ENCODE measurements at places on chromosomes 11 and 22.

- DNase-seq: no peak
Measured at GRCh38 chr11:75771646-75772410, 3.2 kb downstream of the DGAT2 start.

DNA sequence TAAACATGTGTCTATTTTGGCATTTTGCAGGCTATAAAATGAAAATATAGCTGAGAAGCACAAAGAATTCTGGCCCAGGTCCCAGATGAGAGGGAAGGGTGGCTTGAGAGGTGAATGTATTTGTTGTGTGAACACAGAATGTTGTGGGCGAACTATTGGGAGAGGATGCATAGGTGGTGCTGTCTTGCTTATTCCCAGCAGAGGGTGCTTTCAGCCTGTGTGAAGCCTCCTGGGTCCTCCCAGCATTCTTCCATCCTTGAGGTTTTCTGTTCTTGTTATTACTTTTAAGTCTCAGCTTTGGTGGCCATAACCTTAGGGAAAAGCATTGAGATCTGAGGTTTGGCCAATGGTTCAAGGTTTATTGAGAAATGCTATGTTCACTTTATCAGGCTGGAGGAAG is 108.7 kb upstream of the SNX19 start:
- no peak for DNase-seq

GRCh38 chr22:44338177-44338810 is 25.5 kb upstream of the SHISAL1 start:
- no peak for DNase-seq

DNA sequence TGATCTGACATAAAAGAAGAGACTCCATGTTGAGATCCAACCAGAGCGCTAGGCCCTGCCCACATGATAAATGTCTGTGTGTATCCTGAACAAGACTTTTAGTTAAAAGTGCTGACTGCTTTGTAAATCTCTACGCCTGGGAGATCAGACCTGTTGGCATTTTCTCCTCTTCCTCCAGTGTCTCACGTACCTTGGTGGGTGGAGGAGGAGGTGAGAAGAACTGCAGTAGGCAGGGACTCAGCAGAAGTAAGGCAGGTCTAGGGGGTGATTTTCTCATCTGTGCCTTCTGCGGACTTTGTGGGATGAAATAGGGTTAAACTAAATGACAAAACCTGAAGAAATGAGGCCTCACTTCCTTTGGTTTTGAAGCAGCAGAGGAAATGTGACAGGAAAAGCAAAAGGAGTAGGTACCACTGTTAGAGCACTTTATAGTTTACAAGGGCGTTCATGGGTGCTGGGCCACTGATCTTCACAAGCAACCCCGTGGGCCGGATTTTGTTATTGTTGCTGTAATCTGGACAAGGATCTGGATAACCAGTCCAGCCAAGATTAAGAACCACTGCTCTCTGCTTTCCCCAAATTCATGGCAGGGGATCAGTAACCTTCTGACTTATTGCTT is 36.7 kb upstream of the PLET1 start:
- no peak for DNase-seq

DNA sequence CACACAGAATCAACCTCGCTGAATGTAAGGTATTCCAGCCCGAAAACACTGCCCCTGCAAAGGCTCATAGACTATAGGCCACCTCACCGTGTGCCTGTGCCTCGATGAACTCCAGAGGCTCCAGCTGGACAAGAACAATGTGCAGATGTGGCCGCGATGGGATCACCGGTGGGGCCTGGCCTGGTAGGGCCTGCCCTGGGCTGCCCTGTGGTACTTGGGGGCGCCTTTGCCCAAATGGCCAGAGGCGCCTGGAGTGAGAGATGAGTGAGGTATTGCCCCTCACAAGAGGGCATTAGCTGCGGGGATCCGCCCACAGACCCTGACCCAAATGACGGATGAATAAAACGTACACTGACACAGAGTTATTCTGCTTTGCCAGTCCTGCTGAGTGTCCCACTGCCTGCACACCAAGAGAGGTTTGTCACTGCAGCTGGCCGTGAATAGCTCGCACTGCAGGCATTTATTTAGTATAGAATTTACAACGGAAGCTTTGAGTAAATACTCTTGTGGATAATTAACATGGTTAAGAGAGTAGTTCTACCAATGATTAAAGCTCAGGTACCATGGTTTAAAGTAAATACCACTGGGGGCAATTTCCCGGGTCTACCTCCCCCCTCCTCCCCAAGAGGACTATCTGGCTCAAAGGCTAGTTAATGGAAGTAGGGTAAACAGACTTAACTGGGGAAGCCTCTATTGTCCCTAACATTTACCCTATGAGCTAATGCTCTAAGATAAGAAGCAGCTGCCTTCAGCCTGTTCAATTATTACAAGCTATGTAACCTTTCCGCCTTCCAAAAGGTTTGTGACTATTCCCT is 101.1 kb upstream of the IGLL5 start:
- no peak for DNase-seq

GRCh38 chr11:12505183-12505582 is 127.8 kb downstream of the PARVA start:
- DNase-seq: no peak

GRCh38 chr11:115660030-115660805 is 156.0 kb upstream of the CADM1 start:
- no peak for DNase-seq

GRCh38 chr11:80083531-80083951 is 642.7 kb upstream of the TENM4 start:
- DNase-seq: no peak

GRCh38 chr11:33606762-33607161 is 93.9 kb downstream of the C11orf91 start:
- DNase-seq: no peak

DNA sequence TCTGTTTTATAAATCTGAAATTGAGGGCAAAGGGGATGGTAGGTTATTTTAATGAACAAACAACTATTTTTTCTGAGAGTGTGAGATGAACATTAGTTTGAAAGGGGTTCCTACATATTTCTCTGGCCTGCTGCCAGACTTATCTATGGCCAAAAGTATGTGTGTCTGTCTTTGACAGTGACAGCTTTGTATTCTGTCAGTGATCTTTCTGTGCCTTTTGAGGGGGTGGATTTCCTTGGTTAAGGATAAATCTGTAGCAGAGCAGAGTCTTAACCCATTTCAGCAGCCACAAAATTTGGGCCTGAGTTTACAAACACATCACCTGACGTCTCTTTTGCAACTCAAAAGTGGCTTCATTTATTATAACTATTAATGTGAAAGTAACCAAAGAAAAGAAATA is 30.9 kb downstream of the ZFTA start:
- DNase-seq: no peak

DNA sequence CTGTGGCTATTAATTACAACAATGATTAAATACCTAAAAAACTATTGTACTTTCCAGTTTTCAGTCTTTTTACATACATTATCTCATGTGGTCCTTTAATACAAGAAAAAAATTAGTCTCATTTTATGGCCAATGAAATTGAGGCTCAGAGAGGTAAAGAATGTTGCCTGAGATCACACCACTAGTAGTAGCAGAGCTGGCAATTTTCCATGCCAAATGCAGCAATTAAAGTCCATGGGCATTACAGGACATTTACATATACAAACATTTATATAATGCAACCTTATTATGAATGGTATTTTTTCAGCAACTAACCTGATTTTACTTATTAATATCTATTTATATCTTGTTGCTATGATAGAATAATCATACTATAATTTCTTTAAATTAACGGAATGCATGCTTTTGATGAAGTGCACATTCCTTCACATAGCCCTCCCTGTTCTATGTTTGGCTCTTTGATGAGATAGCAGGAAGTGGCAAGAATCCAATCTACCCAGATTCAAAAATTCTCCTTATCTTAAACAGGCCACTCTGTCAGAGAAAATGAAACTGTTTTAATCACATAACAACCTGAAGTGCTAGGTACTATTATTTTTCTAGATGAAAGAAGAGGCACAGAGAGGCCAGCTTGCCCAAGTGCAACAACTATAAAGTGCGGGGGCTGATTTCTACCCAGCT is 120.9 kb upstream of the LDLRAD3 start:
- DNase-seq: no peak

DNA sequence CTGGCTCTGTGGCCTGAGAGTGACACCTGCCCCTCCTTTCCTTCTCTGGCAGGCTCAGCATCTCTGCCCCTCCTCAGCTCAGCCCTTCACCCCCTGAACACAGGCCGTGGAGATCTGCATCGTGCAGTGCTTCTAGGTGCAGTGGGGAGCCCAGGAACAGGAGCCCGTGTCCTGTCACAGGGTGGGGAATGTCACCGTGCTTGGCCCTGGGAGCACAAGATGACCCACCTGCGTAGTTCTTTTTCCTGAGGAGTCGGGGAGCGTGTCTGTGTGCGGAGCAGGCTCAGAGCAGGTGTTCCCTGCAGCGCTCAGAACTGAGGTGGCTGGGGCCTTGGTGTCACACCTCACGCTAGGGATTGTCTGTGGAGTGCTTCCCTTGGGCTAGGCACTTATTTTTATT is 10.6 kb downstream of the TBC1D22A start:
- no peak for DNase-seq

DNA sequence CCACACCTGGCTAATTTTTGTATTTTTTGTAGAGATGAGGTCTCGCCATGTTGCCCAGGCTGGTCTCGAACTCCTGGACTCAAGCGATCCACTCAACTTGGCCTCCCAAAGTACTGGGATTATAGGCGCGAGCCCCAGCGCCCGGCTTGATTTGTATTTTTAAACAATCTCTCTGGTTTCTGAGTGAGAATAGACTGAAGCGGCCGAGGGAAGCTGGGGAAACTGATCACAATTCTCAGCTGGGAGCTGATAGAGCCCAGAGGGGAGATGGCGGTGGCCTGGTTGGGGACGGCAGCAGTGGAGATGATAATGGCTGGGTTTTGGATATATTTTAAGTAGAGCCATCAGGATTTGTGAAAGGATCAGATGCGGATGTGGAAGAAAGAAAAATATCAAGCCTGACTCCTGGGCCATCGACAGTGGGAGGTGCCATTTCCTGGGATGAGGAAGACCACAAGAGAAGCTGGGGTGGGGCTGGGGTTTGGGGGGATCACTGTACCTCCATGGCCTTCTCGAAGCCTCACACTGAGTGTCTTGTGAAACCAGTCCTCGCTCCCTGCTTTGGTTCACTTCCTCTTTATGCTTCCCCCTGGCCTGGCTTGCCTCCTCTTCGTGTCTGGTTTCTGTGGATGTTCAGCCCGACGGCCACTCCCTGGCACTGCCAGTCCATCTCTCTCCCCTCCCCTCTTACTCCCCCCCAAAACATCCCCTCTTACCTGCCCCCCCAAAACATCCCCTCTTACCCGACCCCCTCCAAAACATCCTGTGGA is 51.9 kb downstream of the IGLL1 start:
- DNase-seq: no peak

DNA sequence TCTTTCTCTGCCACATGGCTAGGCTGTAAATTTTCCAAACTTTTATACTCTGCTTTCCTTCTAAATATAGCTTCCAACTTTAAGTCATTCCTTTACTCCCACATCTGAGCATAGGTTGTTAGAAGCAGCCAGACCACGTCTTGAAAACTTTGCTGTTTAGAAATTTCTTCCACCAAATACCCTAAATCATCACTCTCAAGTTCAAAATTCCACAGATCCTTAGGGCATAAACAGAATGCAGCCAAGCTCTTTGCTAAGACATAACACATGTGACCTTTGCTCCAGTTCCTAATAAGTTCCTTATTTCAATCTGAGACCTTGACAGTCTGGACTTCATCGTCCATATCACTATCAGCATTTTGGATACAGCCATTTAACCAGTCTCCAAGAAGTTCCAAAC is 749.9 kb downstream of the METTL15 start:
- no peak for DNase-seq

DNA sequence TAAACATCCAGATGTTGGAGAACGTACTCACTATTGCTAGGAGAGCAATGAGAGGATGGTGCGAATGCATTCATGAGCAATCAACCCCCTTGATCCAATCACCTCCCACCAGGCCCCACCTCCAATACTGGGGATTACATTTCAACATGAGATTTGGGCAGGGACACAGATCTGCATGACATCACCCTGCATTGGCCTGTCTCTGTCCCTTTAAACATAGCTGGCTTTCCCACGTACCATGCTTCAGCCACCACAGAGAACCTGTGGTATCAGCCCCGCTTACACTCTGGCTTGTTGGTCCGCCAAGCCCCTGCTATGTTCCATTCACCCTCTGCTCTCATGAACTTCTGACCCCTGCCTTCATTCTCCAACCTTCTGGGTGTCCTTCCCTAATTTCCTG is 157.5 kb upstream of the E2F8 start:
- no peak for DNase-seq

- no peak for DNase-seq
Measured at GRCh38 chr11:10197091-10197490, 96.9 kb downstream of the SBF2 start.

DNA sequence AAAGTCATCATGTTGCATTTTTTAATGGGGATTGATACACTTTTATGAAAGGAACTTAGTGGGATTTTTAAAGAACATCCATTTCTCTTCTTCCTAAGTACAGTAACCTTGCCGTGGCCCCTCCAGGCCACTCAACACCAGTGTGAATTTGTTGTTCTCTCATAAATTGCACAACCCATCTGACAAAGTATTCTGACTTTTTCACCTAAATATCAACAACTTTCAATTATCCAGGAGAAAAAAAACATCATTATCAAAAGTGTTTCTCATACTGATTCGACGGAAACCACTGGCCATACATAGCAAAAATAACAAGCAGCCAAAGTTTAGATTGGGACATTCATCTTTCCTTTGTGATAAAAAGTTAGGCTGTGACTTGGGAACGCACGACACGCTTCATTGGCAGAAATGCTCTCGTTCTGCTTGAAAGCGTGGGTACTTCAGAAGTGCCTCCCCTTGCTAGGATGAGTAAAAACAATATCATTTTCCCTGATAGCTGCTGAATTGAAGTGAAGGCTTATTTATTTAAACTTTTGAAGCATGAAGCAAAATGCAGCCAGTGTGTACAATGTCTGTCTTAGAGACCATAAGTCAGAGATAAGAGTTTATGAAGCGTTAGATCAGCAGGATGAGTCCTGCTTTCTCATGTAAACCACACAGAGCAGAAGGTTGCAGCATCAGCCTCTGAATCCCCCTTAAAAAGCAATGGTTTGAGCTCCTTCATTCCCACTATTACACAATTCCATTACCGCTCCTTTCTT is 20.6 kb upstream of the EIF3M start:
- no peak for DNase-seq

DNA sequence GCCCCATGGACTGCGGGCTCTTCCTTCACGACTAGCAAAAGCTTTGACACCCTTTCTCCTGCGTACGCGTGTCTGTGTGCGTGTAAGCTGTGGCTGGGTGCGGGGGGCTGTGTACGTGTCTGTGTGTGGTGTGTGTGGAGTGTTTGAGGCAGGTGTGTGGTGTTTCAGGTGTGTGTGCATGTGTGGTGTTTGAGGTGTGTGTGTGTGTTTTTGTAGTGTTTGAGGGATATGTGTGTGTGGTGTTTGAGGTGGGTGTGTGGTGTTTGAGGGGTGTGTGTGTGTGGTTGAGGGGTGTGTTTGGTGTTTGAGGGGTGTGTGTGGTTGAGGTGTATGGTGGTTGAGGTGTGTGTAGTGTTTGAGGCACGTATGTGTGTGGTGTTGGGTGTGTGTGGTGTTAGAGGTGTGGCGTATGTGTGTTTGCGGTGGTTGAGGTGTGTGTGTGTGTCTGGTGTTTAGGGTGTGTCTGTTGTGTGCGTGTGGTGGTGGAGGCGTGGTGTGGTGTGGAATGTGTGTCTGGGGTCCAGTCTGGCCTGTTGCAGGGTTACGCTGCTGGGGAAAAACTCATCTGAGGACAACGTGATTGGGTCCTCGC is 687 bp upstream of the ARSA start:
- no peak for DNase-seq

GRCh38 chr11:80309301-80309700 is 868.5 kb upstream of the TENM4 start:
- DNase-seq: no peak

Measured in H54 (cell line).